ENCODE measurements at places on chromosomes 12 and 14.
A peak's percentile ranks its signal among the peaks of the same experiment; 100 is the strongest.

- no peak for DNase-seq
Observed at GRCh38 chr12:1723721-1724120, 32.9 kb downstream of the ADIPOR2 start.

DNA sequence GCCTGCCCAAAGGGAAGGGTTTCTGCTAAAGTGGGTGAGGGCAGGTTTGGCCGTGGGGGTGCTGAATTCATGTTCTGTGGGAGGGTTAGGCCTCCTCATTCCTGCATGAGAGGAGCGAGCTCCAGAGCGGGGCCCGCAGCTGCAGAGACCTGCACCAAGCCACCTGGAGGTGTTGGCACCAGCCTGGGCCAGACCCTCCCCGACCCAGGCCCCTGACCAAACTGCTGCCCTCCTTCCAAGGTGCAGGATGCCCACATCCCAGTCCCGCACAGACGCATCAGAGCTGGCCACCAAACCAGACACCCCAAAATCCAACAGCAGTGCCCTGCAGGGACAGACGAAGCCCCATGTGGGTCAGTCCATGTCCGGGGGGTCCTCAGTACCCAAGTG lies 10.6 kb downstream of the ADSS1 start:
- DNase-seq, result no peak

DNA sequence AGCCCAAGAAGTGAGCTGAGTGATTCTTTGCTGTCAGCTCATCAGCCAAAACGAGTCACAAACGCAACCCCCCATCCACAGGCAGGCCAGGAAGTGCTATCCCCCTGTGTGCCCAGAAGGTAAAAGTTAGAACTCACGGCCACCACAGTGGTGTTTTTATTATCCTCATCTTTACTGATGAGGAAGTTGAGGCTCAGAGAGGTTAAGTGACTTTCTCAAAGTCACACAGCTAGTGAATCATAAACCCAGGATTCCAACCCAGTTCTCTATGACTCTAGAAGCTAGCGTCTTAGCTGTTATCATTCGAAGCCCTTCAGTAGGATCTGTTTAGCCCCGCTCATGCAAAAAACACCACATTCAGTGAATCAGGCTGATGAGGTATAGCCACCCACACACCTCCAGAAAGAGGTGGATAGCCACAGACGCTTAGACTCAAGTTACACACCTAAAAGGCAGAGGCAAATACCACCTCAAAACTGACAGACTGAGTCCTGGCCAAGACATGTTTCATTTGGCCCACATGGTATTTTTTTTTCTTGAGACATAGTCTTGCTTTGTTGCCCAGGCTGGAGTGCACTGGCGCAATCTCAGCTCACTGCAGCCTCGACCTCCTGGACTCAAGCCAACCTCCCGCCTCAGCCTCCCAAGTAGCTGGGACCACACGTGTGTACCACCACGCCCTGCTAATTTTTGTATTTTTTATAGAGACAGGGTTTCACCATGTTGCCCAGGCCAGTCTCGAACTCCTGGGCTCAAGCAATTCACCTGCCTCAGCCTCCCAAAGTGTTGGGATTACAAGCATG lies 100.7 kb downstream of the SCARB1 start:
- no peak for DNase-seq

- DNase-seq, result no peak
Observed at GRCh38 chr14:39853441-39853840, 421.2 kb upstream of the FBXO33 start.

GRCh38 chr12:76024102-76024781 lies 7.3 kb downstream of the PHLDA1 start:
- no peak for DNase-seq

- DNase-seq, result no peak
Observed at GRCh38 chr12:90589956-90590355, 365.0 kb downstream of the CCER1 start.

DNA sequence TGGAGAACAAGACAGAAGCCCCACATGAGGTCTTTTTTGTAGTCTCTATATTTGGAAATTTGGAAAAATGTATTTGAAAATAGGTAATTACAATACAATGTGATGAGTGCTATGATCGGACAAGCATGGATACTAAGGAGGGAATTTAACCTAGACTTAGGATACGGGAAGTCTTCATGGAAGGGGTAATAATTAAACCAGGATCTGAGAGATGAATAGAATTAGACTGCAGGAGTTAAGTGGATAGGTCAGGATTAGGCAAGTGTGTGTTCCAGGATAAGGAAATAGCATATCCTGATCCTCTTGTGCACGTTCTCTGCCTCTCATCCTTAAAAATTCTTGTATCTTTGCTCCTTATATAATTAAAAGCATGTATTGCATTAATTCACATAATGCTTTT lies 223.3 kb upstream of the PRICKLE1 start:
- no peak for DNase-seq

DNA sequence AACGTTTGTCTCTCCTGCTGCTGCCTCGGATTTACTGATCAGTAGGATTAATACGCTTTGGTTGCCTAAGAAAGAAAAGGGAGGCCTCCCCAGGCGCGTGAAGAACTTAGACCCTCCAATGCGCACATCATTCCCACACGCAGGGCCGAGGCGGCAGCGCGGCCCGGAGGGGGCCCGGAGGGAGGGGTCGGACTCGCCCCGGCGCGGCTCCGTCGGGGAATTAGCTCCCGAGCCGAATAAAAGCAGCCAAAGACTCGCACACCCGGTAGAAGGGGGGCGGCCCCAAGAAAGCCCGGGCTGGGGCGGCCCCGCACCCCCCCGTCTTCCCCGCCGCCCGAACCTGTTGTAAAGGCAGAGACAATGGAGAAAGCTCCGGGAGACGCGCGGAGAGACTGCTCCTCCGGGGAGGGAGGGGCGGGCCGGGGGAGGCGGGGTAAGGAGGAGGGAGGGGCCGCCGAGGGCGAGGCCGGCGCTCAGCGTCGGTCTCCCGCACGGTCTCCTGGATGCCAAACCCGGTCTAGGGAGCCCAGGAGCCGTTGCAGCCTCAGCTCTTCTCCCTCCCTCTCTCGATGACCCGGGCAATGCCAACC lies at the start of gene NELL2:
NELL2 (minus strand) TSS at position 362 of the 590 bp plus-strand sequence. CDS start 446 bp downstream, outside the sequence.
- DNase-seq, result peak; percentile 41

GRCh38 chr14:94363151-94363624 lies 25.2 kb downstream of the SERPINA1 start:
- no peak for DNase-seq

GRCh38 chr14:59314953-59315599 lies 126.6 kb downstream of the DAAM1 start:
- no peak for DNase-seq

DNA sequence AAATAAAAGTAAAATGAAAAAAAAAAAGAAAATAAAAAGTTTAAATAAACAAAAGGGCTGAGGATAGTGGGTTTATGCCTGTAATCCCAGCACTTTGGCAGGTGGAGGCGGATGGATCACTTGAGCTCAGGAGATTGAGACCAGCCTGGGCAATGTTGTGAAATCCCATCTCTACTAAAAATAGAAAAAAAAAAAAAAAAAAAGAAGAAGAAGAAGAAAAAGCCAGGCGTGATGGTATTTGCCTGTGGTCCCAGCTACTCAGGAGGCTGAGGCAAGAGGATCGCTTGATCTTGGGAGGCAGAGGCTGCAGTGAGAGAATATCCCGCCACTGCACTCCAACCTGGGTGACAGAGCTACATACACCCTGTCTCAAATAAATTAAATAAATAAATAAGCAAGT lies 3.9 kb downstream of the TAOK3 start:
- no peak for DNase-seq

DNA sequence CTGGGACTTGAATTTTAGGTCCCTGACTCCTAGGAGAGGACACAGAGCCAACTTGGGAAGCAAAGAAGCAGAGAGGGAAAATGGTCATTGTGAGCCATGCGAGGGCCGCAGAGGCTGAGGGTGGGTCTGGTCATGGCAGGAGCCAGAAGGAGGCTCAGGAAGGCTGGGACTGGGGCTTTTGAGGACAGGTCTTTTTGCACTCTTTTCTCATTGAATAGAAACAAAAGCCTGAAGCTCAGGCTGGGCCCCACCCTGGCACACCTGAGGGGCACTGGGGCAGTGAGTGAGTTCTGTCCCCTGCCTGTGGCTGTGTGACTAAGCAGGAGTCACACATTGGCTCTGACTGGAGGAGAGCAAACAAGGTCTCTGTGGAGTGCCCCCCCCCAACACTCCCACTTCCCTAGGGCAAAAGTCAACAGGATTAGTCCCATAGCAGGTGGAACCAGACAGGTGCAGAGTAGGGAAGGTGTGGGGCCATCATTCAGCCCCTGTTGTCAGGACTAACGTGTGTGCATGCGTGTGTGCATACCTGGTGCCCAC lies 2.8 kb downstream of the KRT7 start:
- no peak for DNase-seq

- DNase-seq, result no peak
Observed at GRCh38 chr12:111867531-111867930, 25.5 kb downstream of the MAPKAPK5 start.

GRCh38 chr12:106265116-106265515 lies 17.3 kb upstream of the CKAP4 start:
- DNase-seq, result no peak

DNA sequence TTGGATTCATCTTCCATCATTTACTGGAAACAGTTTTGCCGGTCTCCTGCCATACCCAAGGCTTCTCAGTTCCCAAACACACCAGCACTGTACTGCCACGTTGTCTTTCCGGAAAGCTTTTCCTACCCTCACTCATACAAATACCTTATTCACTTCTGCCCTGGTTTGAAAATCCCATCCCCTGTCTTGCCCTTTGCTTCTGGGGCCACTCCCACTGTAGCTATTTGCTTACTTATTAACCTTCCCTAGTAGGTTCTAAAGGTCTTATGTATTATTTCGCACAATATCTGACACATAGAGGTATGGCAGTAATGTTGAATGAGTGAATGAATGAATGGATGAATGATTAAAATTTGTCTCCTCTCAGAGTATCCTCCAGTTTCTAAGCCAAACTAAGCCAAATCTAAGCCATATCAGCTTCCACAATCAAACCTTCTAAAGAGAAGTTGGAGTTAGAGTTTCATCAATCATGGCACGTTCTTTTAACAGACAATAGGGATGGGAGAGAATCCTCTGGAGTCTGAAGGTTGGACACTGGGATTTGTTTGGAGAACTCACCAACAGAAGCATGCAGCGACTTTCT lies 18.6 kb downstream of the TSPAN8 start:
- no peak for DNase-seq

- DNase-seq, result no peak
Observed at GRCh38 chr14:67232066-67232465, 9.2 kb upstream of the PALS1 start.

DNA sequence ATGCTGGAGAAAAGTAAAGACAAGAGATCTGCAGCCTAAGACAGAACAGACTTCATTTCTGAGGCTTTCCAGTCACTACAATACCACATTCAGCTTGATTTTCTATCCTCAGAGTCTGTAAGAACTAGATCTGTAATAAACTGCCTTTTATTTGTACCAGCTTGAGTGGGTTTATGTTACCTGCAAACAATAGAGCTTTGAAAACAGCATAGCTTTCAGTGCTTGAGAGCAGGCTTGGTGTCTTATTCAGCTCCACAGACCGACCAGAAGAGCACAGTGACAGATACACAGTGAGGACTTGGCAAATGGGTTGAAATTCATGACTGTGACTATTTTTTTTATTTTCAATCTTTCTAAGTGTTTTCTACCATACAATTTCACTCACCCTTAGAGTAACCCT lies 207.8 kb upstream of the OTX2 start:
- no peak for DNase-seq

- DNase-seq, result no peak
Observed at GRCh38 chr12:114916541-114916940, 232.6 kb upstream of the TBX3 start.

GRCh38 chr14:20434701-20435581 lies 1.0 kb downstream of the KLHL33 start:
- no peak for DNase-seq

GRCh38 chr12:123895451-123895850 lies 77.2 kb downstream of the CCDC92 start:
- DNase-seq, result no peak

DNA sequence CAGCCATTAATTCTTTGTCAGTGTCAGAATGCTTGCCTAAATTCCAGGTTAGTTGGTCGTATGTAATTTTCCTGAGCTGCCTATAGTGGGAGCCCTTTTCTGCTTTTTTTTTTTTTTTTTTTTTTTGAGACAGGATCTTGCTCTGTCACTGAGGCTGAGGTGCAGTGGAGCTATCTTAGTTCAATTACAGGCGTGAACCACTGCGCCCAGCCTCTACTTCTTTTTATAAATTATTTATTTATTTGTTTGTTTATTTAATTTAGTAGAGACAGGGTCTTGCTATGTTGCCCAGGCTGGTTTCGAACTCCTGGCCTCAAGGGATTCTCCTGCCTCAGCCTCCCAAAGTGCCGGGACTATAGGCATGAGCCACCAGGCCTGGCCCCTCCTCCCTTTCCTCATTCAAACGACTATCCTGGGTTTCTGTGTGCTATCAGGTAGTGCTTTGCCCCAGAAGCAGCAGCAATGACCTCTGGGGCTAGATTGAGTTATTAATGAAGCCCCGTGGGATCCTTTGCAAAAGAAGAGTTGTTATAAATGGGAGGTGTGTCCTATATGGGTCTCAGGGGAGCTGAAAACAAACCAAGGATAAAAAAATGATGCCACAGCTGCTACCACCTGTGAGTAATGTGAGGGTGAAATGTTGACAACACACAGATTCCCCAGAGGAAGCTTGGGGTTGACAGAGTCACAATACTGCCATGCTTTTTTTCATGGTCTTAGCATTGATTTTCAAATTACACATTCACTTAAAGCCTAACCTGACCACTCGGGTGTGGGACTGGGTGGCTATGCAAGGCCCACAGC lies 34.6 kb upstream of the NFKBIA start:
- DNase-seq, result no peak

GRCh38 chr14:90546767-90547166 lies 149.9 kb downstream of the CALM1 start:
- no peak for DNase-seq

GRCh38 chr14:94387051-94388026 lies 1.1 kb downstream of the SERPINA1 start:
- no peak for DNase-seq

- DNase-seq, result no peak
Observed at GRCh38 chr12:23847857-23848256, 101.6 kb downstream of the SOX5 start.

- no peak for DNase-seq
Observed at GRCh38 chr12:76084863-76085519, 506 bp upstream of the NAP1L1 start.

GRCh38 chr14:102283631-102284129 lies 21.3 kb downstream of the MOK start:
- DNase-seq, result no peak

DNA sequence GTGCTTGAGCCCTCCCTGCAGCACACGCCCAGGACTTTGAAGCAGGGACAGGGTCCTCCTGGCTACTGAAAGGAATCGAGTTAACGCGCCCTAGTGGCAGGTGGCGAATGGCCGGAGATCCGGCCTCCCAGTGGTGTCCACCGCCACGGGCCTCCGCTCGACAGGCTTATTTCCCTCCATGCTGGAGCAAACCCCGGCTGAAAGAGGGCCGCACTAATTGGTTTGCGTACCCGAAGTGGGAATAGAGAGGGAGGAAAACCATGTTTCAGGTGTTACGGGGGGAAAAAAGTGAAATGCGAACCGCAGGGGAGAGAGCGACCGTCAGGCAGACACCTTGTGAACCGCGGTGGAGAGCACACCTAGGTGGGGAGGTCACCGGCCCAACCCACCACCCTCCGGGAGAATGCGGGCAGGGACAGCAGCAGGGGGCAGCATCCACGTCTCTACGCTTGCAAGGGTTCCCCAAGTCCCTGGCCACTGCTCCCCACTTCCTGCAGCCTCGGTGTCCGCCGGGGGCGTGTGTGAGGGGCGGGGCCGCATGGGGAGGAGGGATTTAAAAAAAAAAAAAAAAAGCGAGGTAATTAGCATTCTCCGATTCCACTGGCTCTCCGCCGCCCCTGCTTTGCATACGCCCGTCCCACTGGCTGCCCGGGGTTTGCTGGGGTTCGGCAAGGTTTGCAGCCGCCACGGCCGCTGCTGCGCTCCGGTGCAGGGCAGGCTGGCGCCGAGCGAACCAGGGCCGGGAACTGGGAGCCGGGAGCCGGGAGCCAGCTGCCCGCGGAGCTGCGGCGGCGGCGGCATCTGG lies 224.6 kb upstream of the CRY1 start:
- peak; percentile 78 for DNase-seq

Data from activated T-helper 1 cell treated with Interleukin-2 at 50 U/mL for 16 hours (primary cell).